ENCODE measurements at places on chromosomes 5 and 9.

- peak; percentile 44 for DNase-seq
Measured at GRCh38 chr5:155616779-155617392, 603.3 kb downstream of the KIF4B start.

GRCh38 chr5:24497591-24498157 is 147.1 kb downstream of the CDH10 start:
- DNase-seq, result no peak

DNA sequence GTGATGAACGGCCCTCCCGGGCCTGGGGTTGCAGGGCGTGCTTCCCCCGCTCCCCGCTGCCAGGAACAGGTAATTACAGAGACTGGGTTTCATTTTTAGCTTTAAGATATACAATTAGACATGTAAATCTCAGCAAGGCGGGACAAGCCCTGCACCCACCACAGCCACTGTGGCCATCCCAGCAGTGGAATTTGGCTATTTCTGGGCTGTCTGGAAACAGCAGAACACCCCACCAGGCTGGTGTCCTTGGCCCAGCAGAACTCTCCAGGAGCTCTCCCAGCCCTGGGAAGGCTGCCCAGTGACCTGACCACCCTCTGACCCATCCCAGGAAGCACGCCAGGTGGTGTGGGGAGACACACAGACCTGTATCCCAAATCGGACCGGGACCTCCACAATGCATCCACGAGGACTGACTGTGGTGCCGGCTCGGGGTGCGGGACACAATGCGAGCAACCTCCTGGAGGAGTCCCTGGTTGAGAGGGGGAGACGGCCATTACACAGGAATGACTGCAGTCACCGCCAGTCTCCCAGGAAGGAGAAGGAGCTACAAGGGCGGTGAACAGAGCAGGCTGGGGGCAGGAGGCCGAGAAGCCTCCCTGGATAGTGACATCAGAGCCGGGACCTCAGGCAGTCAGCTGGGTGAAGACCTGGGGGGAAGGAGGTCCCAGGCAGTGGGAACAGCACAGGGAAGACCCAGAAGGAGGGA is 17.3 kb downstream of the EEIG1 start:
- DNase-seq, result no peak

DNA sequence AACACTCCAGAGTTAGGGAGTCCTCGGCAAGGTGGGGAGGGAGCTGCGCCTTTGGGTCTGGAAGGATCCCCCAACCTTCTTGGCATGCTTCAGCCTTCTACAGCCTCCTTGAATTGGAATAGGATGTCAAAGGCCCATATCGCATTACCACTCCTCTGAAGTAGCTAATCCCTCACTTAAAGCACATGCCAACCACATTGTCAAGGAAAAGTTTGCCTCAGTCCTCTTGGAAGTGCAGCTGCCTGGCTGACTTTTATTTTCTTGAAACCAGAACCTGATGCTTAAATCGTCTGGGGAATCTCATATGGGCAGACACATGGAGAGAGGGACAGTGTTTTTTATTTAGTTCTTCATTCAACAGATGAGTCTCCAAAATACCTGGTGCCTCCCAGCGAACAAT is 14.5 kb downstream of the CXCL14 start:
- DNase-seq, result no peak

GRCh38 chr5:157457391-157457790 is 2.6 kb upstream of the NIPAL4 start:
- no peak for DNase-seq
